MG63 (cell line): ENCODE measurements at places on chromosomes 2 and 18. TPM values are rescaled to one million over a fixed set of nuclear protein-coding genes. Genes with fewer than 3 reads are reported as not detected.
A peak's percentile ranks its signal among the peaks of the same experiment; 100 is the strongest.

- DNase-seq: no peak
These were observed 109.8 kb downstream of the TACR1 start for GRCh38 chr2:75089471-75089870.

GRCh38 chr2:187390891-187391290 lies 57.2 kb downstream of the CALCRL start:
- peak; percentile 43 for DNase-seq

DNA sequence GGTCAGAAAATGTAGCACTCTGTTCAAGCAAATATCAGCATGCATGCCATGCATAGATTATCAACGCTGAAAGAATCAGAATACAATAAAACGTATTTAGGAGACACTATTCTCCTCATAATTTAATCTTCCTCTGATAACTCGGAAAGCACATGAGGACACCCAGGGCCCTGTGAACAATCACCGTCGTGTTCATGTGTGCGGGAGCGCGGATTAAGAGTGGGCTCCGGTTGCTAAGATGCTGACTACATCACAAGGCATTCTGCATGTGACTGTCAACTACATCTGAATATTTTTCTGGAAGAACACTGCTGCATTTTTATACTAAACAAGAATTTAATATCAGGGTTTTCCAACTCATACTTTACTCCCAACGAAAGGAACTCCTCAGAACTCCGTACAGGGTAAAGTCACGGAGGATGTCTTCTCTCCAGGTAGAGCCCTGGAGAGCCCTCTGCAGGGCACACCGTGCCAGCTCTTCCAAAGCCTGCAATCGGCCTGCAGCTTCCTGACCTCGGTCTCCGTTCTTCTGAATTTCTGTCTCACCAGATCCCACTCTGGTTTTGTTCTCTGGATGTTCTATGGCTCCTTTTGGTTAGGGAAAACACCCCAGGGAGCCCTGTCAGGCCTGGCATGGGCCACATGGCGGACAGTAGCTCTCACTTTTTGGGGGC lies 59.6 kb downstream of the ZNF516 start:
- DNase-seq: no peak

- DNase-seq: no peak
These were observed 9.8 kb downstream of the BOLA3 start for GRCh38 chr2:74137651-74138599.

Gene SPDYA
- not detected in 2 replicates for total RNA-seq

GRCh38 chr2:208546107-208546506 lies 139.5 kb downstream of the PTH2R start:
- no peak for DNase-seq

- DNase-seq: no peak
These were observed 266.2 kb downstream of the ASXL3 start for GRCh38 chr18:33844232-33844631.

DNA sequence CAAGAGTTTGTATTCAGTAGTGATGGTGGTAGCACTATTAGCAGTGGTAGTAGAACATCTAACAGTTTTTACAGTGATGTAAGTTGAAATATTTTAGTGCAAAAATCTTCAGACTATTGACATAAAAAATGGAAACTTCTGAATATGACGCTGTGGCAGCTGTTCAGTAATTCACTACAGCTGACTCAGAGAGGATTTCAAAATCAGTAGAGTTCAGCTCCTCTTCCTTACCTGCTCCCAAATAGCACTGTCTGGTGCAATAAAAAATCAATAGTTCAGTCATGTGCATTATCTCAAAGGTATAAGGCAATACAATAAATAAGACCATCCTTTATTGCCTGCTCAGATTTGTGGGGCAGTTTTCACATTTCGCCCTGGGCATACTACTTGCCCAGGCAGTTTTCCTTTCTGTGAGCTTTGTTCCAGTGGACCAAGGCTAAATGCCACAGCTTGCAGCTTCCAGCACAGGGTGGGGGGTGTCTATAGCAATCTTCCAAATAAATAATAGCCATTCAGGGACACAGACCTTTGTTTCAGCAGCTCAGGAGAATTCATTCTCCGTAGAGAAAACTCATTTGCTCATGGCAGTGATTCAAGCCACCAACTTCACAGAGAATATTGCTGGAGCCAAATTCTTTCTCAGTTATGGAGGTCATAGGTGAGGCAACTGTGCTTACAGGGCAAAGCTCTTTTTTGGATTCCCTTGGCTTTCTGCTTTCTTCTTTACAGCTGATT lies 33.9 kb upstream of the GORASP2 start:
- no peak for DNase-seq

DNA sequence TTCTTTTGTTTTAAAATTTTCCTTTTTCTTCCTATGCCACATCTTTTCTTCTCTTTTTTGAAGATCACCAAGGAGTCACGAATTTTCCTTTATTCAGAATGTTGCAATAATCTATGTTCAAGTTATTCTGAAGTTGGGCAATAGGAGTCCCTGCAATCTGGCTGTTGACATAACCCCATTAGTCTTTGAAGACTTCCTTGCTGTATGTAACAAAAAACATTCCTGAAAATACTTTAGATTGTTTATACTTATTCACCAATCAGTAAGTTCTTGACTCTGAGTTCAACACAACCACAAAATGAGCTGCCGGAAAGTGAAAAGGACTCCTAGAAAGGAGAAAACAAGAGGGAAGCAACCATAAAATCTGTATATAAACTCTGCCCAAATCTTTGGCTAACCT lies 62.8 kb downstream of the TMEM237 start:
- DNase-seq: no peak
